Activated CD4-positive, alpha-beta memory T cell treated with anti-CD3 and anti-CD28 coated beads for 36 hours (primary cell): ENCODE measurements at places on chromosomes 7 and 10. TPM values are rescaled to one million over a fixed set of nuclear protein-coding genes. Genes with fewer than 3 reads are reported as not detected.

ADK gene
- total RNA-seq: 52.8 TPM

DNA sequence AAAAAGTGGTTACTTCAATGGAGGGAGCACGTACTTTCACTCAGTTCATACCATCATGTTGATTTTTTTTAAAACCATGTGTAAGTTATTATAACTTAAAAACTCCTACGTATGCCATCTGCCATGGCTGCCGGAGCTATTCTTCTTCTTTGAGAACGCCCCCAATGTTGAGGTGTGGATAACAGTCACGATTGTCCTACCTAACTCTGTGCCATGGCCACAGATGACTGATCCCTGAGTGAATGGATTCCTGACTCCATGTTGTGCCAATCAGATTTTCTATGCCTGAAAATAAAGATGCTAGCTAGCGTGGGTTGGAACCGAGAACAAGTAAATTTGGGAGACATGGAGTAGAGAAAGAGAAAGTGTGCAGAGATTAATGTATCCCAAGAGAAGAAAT is 5.3 kb downstream of the MCMBP start:
- no peak for DNase-seq

DNA sequence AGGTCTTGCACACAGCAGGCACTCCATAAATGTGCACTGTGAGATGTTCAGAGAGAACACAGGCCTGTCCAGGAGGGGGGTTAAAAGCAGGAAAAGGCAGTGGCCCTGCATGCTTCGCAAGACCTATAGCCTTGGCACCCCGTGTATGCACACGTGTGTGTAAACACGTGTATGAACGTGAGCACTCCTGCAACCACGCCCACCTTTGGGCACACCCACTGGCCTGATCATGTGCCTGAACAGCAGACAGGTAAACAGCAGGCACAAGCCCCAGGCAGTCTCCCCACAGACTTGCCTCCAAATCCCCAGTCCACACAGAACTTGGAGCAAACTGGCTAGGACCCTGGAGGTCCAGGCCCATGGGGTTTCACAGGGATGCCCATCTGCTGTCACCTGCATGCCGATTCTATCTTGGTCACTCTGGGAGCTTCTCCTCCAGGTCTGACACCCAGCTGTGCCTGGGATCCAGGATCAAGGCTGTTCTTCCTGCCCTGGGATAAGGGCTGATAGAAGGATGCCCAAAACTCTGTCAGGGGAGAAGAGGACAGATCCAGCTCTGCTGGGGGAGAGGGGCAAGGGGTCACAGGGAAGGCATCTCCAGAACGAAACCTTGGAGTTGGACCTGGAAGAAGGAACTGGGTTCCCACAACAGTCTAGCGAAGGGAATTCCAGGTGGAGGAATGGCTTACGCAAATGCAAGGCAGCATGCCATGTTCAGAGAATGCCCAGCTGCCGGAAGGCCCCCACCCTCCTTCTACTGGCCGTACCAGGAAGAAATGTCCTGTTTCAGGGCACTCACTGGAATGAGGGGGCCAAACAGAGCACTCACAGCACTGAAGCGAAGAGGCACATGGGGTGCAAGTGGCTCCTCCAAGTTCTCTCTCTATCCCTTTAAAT is 14.3 kb upstream of the ZMIZ1 start:
- peak; percentile 8 for DNase-seq

DNA sequence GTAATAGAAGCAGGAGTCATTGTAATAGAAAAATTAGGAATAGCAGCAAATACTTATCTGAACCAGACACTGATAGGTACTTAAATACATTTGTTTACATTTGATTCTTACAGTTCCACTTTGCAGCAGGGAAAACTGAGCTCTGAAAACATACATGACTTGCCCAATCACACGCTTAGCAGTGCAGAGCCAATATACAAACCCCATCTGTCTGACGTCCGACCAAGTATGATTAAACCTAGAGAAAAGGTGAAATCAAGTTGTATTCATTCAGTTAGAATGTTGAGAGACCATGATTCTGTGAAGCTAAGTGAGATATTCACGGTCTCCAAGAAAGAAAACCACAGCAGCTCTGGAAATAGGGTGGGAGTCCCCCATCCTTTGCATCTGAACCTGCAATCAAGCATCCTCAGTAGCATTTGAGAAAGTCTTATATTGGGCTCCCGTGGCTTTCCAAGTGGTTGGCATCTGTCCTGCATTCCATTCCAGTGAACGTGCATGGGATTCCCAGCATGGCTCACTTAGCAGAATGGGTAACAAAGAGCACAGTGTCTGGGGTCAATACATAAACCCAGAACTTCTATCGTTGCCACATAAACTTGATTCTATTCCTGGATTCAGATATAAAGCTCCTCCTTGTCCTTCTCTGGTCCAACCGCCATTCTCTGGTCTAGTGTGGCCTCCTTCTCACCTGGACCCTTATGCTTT is 148.7 kb upstream of the RSU1 start:
- no peak for DNase-seq

- no peak for DNase-seq
Observed at GRCh38 chr7:145212050-145212449, 376.2 kb upstream of the TPK1 start.
